ENCODE measurements at places on chromosomes 7 and 10. TPM values are rescaled to one million over a fixed set of nuclear protein-coding genes. Genes with fewer than 3 reads are reported as not detected.

GRCh38 chr7:37013771-37014170 is 289.5 kb upstream of the AOAH start:
- no peak for DNase-seq

- DNase-seq, result peak; percentile 59
These were observed 202.7 kb downstream of the FAM107B start for GRCh38 chr10:14571866-14572507.

- no peak for DNase-seq
These were observed 60.5 kb upstream of the ZNF138 start for GRCh38 chr7:64733550-64734240.

PLEKHS1 gene
- 30.0 TPM for total RNA-seq

LRRC61 gene
- 8.0 TPM for total RNA-seq

OPALIN gene
- not detected for total RNA-seq

GRCh38 chr7:36942955-36943354 is 218.7 kb upstream of the AOAH start:
- DNase-seq, result no peak

CD36 gene
- 240 TPM for total RNA-seq

GRCh38 chr10:4847561-4848355 is 21.8 kb downstream of the AKR1E2 start:
- DNase-seq, result no peak

DNA sequence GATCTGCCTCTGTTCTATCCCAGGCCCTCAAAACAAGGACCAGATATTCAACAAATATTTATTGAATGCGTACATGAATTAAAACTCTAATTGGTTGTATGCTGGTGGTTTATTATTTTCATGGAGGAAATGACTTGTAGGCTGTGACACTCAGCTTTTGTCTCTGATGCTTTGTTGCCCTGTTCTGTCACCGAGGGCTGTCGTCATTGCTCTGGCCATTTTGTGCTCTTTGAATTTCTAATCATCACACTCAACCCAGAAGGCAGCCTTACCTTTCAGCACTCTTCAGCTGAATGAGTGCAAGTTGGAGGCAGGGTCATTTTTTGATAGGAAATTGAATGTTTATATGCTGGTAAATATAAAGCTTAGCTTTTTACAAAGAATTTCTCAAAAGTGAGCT is 14.5 kb downstream of the SRGN start:
- DNase-seq, result no peak

DNA sequence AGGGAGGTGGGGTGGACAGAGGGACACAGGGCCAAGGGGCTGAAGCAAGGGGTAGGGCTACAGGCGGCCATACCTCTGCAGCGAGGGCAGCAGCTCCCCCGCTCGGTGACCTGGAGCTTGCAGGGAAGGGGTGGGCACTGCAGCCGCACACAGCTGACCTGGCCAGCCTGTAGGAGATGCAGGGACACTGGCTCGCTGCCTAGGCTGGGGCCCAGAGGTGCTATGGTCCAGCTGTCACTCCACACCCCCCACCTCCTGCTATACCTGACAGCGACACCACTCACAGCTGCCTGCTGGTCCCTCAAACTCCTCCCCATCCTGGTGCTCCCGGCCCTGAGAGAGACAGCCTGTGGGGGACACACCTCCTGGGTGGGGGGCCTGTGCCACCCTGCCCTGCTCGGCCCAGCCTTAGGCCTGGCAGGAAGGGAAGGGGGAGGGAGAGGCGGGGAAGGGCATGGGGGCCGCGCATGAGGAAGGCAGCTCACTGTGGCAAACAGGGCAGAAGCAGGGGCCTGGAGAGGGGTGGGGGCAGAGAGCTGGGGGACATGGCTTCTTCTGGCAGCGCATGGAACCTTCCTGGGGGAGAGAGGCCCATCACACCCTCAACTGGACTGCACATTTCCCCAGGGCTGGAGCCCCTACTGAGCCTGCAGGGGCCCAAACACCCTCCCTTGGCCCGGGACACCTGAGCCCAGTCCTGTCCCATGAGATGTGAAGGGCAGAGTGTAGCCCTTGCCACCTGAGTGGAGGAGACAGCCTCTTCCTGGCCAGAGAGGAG is 23.9 kb downstream of the ATP6V1F start:
- DNase-seq, result no peak

DNA sequence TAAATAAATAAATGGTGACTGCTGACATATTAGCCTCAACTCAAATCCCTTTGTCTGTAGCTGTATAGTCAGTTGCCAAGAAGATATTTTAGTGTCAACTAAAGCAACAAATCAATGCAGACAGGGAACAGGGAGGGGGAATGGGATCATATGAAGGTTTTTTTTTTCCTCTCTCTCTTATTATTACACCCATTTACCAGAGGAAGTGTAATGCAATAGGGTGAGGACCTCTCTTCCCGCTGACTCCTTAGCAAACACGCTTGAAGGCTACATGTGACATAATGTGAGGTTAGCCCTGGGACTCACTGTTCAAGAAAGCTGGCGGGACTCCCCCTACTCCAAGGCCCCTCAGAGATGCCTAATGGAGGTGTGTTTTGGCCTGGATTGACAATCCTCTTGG is 88.2 kb downstream of the CHRM2 start:
- no peak for DNase-seq

PEX1 gene
- total RNA-seq, result 20.2 TPM

DNA sequence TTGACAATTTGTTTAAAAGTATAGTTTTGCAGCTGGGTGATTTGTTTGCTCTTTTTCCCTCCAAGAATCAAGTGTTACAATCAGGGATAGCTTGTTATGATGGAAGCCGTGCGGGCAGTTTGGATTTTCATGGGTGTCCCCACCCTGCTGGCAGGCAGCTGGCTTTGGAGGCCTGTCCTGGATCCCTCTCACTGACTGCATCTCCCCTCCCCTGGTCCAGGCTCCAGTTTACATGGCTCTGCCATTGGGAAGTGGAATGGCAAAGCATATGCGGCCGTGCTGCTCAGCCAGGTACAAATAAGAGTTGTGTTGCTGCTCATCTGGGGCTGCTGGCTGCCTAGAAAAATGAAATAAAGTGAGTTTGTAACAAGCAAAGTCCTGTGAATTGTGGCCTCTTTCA is 76.0 kb downstream of the CXCL12 start:
- no peak for DNase-seq

DNA sequence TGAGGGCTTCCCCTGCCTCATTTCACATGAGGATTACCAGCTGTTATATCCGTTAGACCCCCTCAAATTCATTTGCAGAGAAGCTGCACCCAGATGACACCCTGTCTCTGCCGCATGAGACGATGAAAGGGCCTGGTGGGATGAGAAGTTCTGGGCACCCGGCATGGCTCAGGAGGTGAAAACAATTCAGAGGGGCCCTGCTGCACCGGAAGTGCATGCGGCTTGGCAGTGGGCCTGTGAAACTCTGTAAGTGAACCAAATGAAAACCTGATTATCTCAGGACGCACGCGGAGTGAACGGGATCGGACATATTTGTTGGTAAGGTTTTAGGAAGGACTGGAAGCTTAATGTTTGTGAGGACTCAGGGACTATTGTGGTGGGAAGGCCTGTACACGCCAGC is 511.2 kb downstream of the TCERG1L start:
- no peak for DNase-seq

CDHR1 gene
- 0.15 TPM for total RNA-seq

CDK14 gene
- 16.3 TPM for total RNA-seq

A1CF gene
- total RNA-seq, result not detected

AGAP5 gene
- 11.7 TPM for total RNA-seq

DNA sequence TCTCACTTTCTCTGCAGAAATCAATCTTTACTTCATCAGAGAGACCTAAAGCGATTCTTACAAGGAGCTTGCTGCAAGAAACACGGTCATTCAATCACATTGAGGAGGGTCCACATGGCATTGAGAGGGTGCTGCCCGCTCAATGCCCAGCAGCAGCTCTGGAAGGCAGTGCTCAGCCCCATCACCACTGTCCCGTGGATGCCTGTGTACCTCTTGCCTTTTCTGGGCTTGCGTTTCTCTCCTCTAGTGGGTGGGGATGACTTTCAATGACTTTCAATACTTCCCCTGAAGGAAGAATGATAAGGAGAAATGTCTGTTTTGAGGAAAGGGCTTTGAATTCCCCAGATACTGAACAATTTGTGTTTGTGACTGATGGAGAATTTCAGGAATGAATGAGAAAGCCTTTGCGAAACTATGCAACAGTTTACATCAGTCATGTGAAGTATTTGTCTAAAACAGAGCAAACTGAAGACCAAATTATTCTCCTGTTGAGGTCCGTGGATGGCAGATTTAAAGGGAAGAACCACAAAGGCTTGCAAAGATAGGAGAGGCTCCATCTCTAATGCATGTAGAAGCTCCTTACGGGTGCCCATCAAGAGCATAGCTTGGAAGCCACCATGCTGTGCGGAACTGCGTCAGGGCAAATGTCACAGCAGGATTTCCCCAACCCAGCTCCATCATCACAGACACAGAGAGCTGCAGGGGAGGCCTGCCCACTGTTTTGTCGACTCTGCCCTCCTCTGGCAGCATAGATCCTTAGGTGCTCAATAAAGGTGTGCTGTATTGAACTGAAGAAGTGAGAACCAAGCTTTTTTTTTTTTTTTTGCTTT is 6.6 kb upstream of the ZNF22 start:
- DNase-seq, result no peak

- no peak for DNase-seq
These were observed 54.8 kb upstream of the TNKS2 start for GRCh38 chr10:91743465-91743864.

- DNase-seq, result no peak
These were observed 49.1 kb downstream of the CHST15 start for GRCh38 chr10:124044143-124044862.

- DNase-seq, result no peak
These were observed 175.6 kb downstream of the CHCHD3 start for GRCh38 chr7:132906193-132906835.

PPP1R9A gene
- total RNA-seq, result 7.5 TPM

COA1 gene
- 39.0 TPM for total RNA-seq

DNA sequence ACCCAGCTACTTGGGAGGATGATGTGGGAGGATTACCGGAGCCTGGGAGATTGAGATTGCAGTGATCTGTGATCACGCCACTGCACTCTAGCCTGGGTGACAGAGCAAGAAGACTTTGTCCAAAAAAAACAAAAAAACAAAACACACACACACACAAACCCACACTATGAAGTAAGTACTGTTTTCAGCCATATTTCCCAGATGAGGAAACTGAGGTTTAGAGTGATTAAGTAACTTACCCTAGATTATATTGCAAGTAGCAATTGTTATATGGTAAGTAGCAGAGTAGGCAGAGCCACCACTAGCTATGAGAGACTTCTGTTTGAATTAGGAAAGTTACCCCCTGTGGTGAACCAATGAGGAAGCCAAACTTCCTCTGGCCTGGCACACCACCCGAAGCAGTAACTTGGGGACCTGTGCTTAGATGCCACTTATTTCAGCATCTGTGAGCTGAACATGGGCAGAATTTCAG is 61.9 kb downstream of the MCU start:
- DNase-seq, result no peak

DNA sequence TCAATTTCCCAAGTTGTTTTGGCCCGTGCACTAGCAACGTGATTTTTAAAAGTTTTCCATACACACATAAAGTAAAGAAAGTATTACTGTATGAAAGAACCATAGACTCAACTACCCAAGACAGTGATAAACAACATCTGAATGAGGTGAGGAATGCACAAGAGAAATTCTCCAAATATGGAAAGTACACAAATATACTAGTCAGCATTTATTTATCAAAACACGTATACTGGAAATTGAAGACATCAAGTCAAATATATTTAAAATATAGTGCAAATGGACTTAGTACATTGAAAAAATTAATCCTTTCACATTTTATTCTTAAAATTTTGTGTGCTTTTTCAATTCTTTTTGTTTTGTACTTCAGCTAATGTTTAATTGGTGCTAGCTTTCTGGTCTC is 143.6 kb downstream of the ARL4A start:
- no peak for DNase-seq

GRCh38 chr7:14184292-14184864 is 194.9 kb upstream of the ETV1 start:
- no peak for DNase-seq

DNA sequence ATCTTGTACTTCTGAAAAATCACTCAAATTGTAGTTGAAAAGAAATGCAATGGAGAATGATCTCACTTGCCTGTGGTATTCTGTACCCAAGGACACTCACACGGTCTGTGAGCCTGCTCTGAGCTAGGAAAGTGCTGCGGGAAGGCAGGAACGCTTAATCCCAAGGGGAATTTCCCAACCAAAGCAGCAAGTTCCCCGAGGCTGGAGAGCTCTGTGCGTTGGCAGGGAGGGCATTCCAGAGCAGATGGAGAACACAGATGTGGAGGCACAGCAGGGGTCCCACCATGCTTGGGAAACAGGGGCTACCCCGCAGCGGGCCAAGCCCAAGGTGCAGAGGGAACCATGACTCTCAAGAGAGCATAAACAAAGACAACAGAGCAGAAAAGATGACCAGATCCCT is 13.6 kb downstream of the SVIL start:
- peak; percentile 22 for DNase-seq

- DNase-seq, result no peak
These were observed 816.7 kb downstream of the XPNPEP1 start for GRCh38 chr10:109106604-109107003.

CADPS2 gene
- 67.5 TPM for total RNA-seq

DNA sequence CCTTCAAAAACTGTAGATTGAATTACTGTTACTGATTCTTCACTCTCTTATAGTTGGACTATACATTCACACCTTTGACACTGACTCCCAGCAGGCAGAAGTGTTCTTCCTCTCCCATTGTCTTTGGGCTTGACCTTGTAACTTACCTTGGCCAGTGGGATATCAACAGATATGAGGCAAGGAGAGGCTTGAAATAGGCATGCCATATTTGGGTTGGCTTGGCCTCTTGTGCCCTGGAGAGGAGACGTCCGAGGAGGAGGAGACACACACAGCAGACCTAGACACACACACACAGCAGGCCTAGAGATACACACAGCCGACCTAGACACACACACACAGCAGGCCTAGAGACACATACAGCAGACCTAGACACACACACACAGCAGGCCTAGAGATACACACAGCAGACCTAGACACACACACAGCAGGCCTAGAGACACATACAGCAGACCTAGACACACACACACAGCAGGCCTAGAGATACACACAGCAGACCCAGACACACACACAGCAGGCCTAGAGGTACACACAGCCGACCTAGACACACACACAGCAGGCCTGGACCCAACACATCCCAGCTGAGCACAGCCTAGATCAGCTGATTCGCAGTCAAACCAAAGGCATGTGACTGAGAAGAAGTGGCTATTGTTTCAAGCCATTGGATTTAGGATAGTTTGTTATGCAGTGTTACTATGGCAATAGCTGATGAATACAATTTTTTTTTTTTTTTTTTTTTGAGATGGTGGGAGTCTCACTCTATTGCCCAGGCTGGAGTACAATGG is 12.5 kb upstream of the GNA12 start:
- no peak for DNase-seq

SPDYE11 gene
- total RNA-seq, result not detected

DNA sequence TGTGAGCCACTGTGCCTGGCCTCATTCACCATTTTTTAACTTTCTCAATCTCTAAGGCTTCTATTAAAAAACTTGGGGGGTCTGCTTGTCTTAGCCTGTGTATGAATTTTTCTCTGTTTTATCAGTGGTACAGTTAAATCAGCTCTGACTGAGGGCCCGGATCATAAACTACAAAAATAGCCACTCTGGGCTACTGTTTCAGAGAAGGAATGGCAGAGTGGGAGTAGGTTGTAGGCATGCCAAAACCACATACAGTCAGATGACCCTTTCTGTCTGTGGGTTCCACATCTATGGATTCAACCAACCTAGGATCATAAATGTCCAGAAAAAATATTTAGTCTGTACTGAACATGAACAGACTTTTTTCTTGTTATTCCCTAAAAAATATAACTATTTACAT is 21.3 kb downstream of the TBC1D12 start:
- DNase-seq, result no peak

GDF2 gene
- not detected for total RNA-seq

- DNase-seq, result no peak
These were observed 10.7 kb upstream of the OGA start for GRCh38 chr10:101828766-101829551.

Data from breast epithelium (tissue), 4 donors.